HuH-7 (cell line): ENCODE measurements at places on chromosomes 6 and 20.

DNA sequence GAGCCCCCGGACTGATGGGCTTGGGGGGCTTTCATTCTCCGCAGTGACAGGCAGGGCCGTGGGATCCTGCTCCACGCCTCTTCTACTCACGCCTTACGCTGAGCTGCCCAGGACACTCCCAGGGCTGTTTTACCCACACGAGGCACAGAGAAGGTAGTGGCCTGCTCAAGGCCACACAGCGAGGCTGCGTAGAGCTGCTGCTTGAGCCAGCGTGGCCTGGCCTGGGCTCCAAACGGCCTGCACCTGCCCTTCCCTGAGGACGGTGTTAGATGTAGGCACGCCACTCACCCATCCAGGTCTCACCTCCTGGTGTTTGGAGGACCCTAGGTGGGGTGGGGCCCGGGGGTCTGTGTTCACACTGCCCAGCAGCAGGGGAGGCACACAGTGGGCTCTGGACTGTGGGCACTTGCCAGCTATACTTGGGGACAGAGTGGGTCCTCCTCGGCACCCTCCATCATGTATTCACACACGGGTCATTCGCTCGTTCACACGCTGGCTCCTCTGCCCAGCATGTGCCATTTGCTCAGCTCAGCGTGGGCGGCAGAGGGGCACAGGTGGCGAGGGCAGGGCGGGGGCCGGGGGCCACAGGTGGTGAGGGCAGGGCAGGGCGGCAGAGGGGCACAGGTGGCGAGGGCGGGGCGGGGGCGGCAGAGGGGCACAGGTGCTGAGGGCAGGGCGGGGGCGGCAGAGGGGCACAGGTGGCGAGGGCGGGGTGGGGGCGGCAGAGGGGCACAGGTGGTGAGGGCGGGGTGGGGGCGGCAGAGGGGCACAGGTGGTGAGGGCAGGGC is 18.4 kb upstream of the RBBP8NL start:
- DNase-seq: no peak

DNA sequence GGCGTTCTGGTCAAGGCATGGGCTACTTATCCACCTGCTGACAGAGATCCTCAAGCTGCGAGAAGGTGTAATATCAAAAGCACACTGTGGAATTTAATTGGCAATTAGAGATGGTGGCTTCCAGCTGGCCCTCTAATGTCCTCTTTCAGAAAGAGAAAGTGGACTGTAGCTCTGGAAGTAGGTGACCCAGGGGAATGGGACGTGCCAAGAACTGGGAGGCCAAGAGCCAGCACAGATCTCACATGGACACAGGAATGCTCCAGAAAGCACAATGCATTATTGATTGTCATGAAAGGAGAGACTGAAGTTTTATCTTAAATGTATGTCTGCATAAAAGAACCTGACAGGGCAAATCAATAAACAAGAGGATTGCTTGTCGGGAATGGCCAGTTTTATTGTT is 198.6 kb upstream of the CDH4 start:
- DNase-seq: no peak

GRCh38 chr6:144160431-144161005 is 10.2 kb downstream of the STX11 start:
- DNase-seq: no peak

GRCh38 chr6:34865107-34865506 is 22.7 kb downstream of the TAF11 start:
- no peak for DNase-seq

- peak; percentile 96 for DNase-seq
Measured at GRCh38 chr20:50190251-50191064, at the start of gene CEBPB. TSS of gene CEBPB (plus strand) at chr20:50190830. CDS start at chr20:50191034, 204 bp downstream.

DNA sequence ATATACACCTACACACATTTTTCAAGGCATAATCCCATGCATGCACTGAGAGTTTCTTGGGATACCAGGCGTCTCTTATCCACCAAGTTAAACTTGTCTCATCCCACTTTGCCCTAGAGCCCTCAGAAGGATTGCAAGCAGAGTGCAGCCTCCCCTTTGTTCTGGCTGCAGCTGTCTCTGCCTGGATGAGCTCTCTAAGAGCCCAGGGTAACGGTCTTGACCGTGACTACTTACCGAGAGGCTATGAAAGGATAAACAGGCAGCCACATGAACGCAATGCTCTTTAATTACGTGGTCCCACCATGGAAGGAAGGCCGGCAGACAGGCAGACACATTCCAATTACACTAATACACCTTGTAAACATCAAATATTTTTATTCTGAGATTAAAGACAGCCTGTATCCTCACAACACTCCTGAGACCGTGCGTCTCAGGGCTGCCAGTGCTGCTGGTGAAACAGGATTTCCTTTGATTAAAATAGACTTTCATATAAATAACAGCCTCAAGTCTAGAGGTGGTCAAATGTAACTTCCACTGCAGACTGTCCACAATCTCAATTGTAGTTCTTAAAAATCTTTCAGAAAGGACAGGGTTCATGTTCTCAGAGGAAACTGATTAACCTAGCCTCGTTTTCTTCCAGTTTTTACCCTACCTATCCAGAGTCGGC is 210.0 kb upstream of the PRDM1 start:
- no peak for DNase-seq

GRCh38 chr20:49700411-49701185 is 13.1 kb downstream of the B4GALT5 start:
- no peak for DNase-seq

GRCh38 chr6:146887447-146888077 is 288.8 kb downstream of the ADGB start:
- no peak for DNase-seq

DNA sequence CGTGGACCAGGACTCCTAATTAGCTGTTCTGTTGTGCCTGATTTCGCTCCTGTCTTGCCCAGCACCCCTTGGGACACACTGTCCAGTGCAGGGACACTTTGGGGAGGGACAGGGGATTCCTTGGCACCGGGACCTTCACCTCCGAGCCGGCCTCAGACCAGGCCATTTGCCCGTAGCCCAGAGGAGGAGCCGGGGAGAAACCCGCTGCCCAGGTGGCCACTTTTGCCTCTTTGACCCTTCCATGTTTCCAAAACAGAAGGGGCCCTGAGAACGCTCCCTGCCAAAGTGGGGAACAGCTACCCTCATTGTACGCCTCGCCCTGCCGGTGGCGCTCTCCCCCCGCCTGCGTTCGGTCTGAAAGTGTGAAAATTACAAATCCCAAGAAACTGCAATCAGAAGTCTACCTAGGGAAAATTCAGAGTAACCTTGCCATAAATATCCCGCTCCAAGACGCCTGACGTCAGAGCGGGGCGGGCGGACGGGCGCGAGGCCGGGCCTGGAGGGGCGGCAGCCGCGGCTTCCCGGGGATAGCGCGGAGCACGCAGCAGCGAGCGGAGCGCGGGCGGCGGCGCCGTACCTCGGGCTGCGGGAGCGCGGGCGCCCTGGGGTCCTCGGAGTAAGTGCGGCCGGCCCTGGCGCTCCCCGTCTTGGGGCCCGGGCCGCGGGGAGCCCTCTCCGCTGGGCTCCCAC is at the start of gene DAAM2:
Gene DAAM2, plus strand, starts transcription at position 527 of the 690 bp plus-strand sequence. CDS start 63,927 bp downstream, outside the sequence.
- DNase-seq: peak; percentile 17

DNA sequence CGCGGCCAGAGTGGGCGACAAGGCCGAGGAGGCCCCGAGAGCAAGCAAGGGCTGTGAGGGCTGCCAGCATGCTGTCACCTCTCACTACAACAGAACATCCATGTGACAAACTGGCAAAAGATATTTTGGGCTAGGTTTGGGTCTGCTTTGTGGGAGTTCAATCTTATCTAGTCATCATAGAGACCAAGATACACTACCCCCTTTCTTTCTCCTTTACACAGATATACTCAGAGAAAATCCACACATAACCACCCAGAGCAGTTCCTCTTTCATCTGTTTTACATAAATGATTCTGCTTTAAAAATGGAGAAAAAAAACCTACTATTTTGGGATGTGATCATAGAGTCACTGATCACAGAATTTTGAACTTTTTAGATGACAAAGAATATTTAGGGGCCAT is 16.8 kb downstream of the SOX4 start:
- no peak for DNase-seq

DNA sequence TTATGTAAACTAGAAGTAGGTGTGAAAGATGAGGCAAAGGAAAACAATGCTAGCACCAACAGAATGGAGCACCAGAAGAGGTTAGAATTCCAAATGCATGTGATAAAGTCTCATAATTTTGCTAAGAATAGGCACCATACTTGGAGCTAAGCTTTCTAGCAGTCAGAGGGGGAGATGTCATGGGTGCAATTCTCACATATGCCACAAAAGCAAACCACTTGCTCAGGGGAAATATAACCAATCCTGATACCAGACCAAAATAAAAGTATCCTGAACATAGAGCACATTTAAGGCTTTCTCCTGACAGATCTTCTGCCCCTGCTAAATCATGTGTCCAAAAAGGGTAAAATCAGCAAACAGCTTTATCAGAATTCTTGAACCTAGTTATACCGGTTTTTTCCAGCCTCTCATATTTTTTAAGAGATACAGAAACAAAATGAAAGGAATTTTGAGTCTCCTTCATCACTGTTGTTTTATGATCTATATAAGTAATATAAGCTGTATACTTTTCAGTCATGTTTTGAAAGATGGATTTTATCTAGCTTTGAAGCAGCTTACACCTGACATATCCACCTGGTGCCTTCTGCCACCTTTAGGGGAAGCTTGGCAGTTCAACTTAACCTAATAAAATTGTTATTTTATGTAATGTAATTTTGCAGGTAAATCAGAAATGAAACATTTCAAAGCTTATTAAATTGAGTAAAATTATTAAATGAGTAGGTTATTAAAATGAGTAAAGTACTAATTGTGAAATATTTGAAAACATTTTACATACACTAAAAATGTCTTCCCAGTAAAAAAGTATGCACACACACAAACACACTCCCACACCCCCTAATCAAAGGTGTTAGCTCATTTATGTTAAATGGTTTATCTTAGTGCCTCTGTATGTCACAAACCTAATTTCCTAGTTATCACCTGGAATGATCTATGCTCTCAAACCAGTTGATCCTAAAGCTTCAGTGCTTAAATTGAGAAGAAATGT is 2.8 kb downstream of the SPO11 start:
- DNase-seq: no peak

DNA sequence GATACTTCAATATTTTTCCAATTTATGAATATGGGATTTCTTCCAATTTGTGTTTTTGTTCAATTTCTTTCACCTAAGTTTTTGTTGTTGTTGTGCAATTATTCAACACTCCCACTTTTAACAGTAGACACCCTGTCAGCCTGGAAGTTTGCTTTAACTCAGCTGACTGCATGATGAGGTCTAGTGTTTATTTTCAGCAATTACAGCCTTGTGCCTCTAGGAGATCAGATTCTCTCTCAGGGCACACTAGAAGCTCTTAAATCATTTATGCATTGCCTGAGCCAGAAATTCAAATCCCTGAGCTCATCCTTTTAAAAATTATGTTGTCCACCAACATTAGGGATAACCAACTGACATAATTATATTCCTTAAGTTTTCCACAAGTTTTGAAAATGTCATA is 85.7 kb downstream of the MRAP2 start:
- peak; percentile 46 for DNase-seq

DNA sequence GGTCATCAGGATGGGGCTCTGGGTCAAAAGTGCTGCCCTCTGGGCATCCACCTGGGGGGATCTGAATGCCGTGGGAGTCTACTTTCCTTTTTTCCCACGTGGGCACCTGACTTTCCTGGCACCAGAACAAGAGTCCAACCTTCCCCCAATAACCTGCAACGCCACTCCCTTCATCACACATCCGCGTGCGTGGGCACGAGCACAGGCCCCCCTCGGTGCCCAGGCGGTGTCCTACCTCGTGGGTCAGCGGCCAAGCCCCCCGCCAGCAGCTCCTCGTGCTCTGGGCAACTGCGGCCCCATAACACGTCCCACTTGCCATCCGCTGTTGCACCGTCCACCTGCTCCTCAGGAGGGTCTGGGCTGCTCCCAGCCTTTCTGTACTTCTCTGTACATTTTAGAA is 87.0 kb downstream of the YTHDF1 start:
- DNase-seq: no peak

DNA sequence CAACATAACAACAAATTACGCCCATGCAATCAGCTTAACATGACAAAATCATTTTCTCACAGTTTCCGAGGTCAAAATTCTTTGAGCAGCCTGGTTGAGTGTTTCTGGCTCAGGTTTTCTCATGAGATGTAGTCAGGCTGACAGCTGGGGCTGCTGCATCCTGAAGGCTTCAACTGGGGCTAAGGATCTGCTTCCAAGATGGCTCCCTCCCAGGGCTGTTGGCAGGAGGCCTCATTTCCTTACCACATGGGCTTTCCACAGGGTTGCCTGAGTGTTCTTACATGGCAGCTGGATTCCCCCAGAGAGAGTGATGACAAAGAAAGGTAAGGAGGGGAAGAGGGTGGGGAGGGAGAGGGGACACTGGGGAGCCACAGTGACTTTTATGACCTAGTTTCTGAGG is 63.1 kb upstream of the NNAT start:
- DNase-seq: no peak

GRCh38 chr6:105786449-105786848 is 299.7 kb upstream of the PRDM1 start:
- DNase-seq: no peak

- DNase-seq: no peak
Measured at GRCh38 chr6:19896693-19897010, 59.5 kb downstream of the ID4 start.

GRCh38 chr20:21498635-21499034 is 15.2 kb downstream of the NKX2-2 start:
- DNase-seq: no peak
